ENCODE measurements at places on chromosomes 2 and 18.

GRCh38 chr2:6917761-6918421 lies 679 bp downstream of the RNF144A start:
- DNase-seq, result no peak

DNA sequence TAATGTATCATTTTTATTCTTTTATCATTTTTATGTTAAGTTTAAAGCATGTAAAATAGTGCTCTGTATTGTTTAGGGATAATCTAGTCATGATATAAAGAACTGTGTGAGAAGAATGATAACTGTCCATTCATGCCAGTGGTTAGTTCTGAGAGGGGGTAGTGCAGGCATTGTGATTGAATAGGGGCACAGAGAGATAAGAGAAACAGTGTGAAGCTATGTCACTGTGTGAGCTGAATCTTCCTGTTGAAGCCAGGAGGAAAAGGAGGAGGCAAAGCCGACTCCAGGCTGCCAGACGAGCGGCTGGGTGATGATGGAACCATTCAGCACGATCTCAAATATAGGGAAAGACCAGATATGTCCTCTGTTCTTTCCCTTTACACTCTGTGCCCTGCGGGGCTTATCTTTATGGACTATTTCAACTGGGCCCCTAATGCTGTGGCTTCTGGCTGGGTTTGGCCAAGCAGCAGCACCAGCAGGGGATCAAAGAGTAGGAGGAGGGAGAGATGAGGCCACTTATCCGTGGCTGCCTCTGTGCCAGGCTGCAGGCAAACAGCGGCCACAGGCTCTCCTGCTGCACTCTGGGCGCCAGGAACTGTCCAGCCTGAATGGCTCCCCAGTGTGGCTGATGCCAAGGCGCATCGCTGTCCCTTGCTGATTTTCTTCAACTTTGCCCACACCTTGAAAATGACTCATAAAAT lies 128.0 kb downstream of the SPP2 start:
- DNase-seq, result no peak

GRCh38 chr18:40489301-40489700 lies 1465.7 kb upstream of the PIK3C3 start:
- no peak for DNase-seq

DNA sequence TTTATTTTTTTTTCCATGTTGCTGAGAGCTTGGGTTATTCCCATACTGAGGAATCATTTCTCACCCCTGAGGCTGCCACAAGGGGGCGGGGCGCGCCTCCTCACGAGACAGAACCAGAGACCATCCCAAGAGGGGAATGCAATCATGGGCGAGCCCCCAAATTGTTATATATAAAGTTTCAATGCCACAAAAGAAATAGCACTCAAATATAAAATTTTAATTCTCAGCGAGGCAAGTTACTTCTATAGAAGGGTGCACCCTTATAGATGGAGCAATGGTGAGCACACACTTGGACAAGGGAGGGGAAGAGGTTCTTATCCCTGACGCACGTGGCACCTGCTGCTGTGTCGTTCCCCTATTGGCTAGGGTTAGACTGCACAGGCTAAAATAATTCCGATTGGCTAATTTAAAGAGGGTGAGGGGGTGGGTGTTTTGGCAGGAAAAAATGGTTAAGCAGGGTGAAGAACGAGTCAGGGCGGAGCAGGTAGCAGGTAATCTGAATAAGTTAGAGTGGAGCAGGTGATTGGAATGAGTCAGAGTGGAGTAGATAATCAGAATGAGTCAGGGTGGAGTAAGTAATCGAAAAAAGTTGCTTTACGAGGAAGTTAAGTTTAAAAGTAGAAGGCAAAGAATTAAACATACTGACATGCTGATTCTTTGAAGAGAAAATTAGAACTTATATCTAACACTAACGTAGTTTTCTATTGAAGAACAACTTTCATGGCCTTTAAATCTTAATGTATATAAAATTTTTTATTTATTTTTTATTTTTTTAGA lies 177.5 kb downstream of the MTCL1 start:
- DNase-seq, result no peak

DNA sequence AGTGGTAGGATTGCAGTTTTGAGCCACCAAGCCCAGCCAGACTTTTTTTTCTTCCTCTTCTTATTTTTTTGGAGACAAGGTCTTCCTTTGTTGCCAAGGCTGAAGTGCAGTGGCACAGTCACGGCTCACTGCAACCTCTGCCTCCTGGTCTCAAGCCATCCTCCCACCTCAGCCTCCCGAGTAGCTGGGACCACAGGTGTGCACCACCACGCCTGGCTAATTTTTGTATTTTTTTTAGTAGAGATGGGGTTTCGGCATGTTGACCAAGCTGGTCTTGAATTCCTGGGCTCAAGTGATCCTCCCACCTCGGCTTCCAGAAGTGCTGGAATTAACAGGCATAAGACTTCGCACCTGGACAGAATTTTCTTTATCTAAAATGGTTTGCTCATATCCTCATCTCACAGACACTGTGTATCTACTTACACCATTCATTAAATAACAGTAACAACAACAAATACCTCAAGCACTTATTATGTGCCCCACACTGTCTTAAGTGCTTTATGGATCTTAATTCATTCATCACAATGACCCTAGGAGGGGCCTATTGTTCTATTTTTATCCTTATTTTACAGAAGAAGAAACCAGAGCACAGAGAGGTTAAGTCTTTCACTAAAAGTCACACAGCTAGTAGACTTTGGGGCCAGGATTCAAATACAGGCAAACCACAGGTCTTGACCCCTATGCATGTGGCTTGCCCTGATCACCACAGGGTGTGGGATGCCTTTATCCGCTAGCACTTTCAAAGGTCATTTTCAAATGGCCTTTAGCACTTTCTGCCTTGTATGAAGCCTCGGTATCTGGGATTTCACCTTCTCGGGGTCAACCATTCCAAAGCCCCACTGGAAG lies 39.6 kb downstream of the MYCN start:
- DNase-seq, result no peak

DNA sequence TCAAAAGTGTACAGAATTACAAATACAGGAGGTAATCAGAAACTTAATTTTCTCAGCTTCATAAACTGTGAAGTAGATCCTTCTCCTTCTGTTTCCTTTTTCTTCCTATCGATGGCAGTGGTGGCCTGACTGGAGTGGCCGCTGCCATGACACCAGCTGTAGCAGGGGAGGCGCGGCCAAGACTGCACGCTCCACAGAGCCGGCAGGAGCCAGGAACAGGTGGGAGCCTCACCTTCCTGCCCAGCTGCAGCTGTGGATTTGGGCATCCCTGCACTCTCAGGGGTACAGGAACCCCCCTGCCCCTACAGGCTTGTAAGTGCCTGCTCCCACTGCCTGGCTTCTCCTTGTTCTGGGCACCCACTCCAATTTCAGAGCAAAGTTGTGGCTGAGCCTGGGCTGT lies 76.1 kb downstream of the EPB41L3 start:
- no peak for DNase-seq

- DNase-seq, result no peak
These were observed 86.7 kb downstream of the GALNT14 start for GRCh38 chr2:31051258-31052140.
